HFFc6 (cell line): ENCODE measurements at places on chromosomes 11 and 22. TPM values are rescaled to one million over a fixed set of nuclear protein-coding genes. Genes with fewer than 3 reads are reported as not detected.

The OTOG gene
- not detected in 3 replicates for total RNA-seq

The RIN1 gene
- total RNA-seq = 31.3 to 55.0 TPM (median 41.3 TPM) in 3 replicates

The KIF18A gene
- total RNA-seq = 13.1 to 20.4 TPM (median 19.2 TPM) in 3 replicates

The CWF19L2 gene
- 5.3 to 6.8 TPM (median 6.2 TPM) in 3 replicates for total RNA-seq

The OR52H1 gene
- not detected in 3 replicates for total RNA-seq

The SEPTIN3 gene
- total RNA-seq = 0.05 TPM in 1 of 3 replicates, not detected in the others

The SSTR3 gene
- total RNA-seq = not detected in 3 replicates

The SMC1B gene
- not detected in 3 replicates for total RNA-seq

The PATE2 gene
- total RNA-seq = 0.11 TPM in 1 of 3 replicates, not detected in the others
